ENCODE measurements at places on chromosomes 11 and 22.

GRCh38 chr11:69180226-69180625, 24.5 kb downstream of the SMIM38 start:
- DNase-seq: no peak

DNA sequence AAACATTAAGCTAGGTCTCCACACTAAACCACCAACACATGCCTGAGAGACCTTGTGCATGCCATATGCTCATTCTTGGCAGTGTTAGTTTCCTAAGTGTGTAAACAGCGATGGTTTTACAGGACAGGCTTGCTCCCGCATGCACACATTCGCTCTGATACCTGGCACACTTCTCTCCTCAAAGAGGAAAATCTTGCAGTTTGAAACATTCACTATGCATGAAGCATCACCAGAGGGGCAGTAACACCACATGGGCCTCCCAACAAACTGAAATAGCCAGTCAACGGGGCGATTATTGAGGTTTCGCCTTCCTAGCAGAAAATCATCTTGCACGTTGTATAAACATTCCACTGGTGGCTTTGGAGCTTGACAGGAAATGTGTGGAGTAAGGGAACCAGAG, 52.6 kb downstream of the ABTB2 start:
- no peak for DNase-seq

DNA sequence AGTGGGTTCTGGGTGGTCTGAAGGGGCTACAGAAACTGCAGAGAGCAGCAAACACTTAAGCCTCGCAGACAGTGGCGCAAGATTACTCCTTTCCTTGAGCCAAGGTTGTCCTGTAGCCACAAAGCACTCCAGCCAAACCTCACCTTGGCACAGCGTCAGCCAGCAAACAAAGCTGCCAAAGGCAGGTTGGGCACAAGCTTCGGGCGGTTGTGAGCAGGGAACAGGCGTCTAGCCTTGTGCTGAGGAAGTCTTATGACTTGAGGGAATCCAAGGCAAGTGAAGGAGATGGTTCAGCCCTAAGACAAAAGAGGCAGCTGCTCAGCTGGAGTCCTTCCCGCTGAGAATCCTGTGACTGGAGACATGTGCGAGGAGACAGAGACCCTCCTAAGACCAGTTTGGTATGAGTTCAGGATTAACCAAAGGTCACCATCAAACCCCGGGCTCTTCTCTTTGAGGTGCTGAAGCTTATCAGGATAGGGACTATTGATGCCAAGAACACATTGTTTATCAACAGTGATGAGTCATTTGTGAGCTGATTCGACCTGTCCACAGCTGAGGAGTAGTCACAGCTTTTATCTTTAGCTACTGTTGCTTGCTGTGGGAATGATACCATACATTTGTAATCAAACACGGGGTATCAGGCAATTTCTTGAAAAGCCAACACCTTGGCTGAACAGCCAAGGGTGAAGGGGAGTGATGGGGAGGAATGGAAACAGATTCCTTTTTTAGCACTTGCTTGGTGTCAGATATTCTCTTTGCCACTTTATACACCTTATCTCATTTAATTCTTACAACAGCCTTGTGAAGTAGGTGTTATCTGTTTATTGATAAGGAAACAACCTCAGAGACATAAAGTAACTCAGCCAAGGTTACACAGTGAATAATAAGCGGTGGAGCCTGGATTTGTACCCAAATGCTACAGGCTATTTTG, 4.6 kb downstream of the ADM start:
- no peak for DNase-seq

DNA sequence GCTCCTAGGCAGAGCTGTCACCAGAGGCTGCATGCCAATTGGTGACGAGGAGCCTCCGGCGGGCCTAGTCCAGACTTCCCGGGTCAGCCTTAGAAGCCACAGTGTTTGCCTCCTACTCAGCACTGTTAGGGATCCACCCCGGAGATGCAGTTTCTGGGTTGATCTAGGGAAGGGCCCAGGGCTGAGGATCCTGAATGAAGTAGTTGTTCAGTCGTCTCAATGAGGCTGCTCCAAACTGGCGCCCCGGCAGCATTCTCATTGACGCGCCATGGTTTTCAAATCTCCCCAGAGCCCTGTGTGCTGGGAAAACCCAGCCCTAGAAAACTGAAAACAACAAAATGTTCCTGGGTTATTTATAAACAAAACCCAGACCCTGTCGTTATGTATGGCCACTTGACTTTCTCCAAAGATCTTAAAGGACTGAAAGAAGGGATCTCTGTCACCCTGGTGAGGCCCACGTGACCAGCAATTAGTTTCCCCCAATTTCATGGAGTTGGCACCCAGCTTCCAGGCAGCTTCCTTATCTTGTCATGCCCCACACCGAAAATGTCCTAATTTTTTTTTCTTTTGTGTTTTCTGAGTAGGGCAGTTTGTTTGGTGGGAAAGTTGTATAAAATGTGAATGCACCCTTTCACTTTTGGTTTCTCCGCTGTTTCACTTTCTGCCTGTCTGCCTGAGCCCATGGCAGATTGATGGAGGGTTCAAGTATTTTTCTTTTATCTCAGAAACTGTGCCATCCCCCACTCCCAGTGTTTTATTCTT, 2.0 kb upstream of the EHD1 start:
- DNase-seq: no peak

DNA sequence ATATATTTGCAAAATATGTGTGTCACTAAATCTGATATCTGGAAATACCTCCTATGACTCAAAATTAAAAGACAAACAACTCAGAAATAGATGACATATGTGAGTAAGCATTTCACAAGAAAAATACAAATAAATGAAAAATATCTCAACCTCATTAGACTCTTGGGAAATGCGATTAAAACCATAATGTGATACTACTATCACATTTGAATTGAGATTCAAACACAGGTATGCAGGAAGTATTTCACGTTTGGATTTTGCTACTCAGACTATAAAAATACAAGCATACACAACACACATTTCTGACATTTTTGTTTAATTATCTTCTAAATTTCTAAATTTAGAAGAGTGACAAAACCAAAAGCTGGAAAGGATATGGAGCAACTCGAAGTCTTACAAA, 811.9 kb upstream of the LRRC4C start:
- no peak for DNase-seq

DNA sequence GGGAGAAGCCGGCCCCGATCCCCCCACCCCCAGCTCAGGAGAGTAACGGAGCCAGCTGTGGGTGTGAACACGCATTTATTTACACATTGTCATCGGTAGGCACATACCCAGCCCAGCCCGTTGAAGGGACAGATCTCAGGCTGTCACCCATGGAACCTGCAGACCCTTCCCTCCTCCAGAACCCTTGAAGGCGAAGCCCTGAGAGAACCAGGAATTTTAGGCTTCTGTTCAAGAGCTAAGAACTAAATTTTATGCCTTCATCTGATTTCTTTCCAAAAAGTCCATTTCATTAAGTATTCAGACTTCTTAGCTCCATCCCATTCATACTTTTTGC, 379 bp upstream of the BRMS1 start:
- no peak for DNase-seq

- DNase-seq: no peak
Observed at GRCh38 chr11:59273373-59273841, 60.7 kb upstream of the MPEG1 start.

DNA sequence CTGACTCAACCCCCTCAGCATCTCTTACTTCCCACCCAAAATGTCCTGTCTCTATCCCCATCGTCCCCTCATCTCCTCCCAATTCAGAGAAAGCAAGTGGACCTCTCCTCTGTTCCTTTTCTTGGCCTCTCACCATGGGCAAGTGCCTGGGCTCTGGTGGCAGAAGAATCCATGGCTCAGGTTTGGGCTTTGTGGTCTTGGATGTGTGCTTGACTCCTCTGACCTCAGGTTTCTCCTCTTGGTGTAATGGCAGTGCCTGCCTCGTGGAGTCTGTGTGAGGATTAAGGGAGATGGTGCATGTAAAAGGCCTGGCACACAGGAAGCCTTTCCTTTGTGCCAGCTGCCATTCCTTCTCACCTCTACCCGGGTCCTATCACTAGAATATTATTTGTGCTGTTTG, 3.2 kb downstream of the BMAL1 start:
- DNase-seq: no peak

- DNase-seq: no peak
Observed at GRCh38 chr11:70486026-70486415, 87.7 kb downstream of the CTTN start.

All from anterior cingulate cortex (tissue), 58 donors.